ENCODE measurements at places on chromosomes 12 and 14.

GRCh38 chr12:98002887-98003493, 512.4 kb upstream of the TMPO start:
- DNase-seq = peak; percentile 84

DNA sequence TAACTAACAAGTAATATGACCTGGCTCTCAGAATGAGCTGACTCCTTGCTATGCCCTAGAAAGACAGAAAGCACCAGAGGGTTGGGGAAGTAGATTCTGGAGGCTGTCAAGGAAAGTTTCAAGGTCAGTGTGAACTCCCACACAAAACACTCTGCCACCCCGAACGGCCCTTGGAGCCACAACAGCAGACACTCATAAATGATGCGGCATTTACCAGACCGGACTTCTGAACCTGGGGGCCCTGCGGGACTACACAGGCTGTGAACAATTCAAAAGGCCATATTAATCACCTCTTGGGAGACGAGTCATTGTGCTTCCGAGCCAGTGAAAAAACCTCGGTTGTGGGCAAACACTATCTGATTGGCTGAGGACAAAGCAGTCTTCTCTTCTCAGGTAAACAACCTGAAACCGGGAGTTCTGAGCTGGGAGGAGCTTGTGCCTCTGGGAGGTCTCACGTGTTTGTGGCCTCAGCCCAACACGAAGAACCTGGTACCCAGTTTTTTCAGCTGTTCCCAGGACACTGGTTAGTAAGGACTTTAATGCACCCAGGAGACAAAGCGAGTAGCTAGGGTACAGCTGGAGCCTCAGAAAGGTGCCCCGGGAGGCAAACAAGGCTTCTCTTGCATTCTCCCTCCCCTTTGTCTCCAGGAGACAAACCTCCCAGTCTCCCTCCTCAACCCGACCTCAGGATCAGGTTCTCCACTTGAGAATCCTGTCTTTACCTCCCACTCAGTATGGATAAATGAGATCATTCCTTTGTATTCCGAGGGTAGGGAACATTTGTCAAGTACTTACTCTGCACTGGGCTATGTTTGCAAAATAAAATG, 35.3 kb downstream of the VWF start:
- peak; percentile 93 for DNase-seq

DNA sequence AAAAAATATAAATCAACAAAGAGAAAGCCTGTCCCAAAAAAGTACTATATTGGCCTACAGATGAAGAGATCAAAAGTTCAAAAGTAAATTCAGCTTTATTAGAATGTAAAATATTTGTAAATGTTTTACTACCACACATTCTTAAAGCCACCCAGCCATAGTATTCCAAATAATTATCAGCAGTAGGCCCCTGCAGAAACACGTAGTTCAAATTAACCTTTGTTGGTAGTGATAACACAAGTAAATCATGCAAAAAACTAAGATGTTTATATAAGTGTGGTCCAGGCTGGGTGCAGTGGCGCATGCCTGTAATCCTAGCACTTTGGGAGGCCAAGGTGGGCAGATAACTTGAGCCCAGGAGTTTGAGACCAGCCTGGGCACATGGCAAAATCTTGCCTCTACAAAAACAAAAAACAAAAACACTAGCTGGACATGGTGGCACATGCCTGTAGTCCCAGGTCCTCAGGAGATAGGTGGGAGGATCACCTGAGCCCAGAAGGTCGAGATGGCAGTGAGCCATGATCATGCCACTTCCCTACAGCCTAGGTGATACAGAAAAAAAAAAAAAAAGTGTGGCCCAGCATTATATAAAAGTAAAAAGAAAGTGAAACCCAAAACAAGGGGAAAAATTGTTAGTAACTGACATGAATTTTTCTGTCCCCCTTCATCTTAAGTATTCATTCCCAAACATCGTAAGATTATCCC, 17.9 kb downstream of the SPTLC2 start:
- DNase-seq = no peak

DNA sequence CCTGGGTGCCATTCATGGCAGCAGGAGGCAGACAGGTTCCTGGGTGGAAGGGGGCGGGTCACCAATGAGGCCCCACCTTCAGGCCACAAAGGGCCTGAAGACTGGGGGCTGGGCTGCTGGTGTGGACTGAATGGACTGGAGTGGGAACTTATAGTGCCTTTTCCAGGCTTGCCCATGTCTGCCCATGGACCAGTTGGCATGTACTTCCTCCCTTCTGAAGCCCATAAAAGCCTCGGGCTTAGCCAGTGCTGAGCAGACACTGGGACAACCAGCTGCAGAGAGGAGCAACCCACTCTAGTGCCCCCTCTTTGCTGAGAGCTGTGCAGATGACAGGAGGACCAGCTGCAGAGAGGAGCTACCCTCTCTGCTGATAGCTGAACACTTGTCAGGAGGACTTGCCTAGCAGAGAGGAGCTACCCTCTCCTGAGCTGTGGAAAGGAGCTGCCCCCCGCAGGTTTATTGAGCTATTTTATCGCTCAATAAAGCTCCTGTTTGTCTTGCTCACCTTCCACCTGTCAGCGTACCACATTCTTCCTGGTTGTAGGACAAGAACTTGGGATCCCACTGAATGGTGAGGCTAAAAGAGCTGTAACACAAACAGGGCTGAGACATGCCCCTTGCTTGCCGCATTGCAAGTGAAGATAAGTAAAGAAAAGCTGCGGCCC, 34.0 kb downstream of the APAF1 start:
- no peak for DNase-seq

GRCh38 chr14:34946699-34947098, 36.1 kb upstream of the SRP54 start:
- DNase-seq = no peak

DNA sequence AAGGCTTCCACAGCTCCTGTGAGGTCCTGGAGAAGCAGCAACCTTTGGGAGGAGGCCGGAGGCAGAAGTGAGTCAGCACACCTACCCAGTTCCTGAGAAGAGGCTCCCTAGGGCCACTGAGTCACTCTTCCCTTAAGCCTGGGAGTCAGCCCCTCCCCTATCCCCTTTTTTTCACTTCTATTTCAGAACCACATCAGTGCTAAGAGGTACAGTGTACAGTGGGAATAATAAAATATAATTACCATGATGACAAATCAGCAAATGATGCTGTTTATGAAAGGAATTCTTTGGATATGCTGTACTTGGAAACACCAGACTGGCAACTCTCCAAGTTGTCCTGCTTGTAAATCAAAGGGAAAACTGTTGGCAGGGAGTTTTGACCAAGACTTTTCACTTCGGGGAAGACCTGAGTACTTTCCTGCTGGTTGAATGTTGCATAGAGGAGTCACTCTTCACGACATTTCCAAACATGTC, 7.8 kb upstream of the TBPL2 start:
- peak; percentile 88 for DNase-seq

DNA sequence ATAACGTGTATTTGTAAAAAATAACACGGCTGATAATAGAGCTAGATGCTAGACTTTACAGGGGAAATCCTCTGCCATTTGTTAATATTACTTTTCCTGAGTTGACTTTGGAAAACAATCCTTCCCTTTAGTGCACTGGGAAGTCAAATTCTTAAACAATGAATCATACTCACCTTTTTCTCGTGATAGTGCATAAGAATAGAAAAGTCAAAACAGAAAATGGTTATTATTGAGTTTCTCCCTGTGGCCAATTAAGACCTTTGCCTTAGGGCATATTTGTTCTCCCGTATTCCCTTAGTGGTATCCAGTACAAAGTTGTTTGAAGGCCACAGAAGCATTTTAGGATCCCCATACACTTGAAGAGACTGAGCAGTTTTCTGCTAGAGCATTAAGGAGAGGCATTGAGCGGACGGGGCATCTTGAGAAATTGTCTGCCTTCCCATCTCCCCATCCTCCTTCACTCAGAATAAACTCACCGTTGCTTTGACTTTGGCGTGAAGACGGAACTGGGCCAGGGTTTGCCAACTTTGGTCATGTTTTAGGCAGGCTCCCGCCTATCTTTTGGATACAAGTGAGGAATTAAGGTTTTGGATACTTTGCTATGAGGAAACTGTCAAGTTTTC, 171.3 kb downstream of the TMTC2 start:
- DNase-seq = peak; percentile 69

Measured in islet precursor cell (in vitro differentiated cells).